ENCODE measurements at places on chromosomes 7 and 10.

DNA sequence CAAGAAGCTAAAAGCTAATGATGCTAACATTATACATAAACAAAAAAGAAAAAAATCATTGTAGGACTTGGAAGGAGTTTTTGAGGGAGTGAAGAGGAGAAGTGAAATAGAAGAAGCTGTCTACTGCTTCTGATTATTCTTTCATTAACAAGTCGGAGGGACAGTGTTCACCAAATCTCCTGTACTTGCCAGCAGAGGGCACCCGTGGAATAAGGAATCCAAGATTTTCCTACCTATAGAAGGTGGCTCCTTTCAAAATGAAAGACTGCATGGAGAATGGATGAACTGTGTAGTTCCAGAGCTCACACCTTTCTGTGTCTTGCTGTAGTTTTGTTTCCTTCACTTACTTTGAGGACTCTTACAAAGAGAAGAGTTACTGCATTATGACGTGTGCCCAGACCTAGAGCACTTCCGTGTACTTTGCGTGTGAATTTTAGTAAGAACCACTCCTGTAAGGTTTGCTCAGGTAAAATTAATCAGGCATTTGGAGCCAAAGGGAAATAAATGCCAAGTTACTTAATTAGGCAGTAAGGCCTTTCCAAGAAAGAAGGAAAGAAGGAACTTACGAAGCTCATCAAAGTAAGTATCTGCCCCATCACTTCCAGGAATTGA lies 145.1 kb downstream of the SEMA3D start:
- DNase-seq, result peak; percentile 15

DNA sequence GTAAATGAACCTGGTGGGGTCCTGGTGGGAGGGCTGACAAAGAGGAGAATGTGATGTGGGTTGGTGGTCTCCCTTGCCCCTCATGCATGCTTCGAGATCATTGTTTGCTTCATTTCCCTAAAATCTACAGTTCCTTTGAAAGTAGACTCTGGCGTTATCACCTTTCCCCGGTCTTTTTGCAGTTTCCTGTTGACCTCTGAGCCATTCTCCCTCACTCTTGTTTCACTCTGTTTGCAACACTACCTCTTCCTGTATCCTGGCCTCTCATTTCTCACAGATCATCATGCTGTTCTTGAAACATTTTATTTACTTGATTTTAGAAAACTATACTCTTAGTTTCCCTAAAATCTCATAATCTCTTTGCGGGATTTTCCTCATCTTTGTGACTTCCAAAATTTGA lies 179.8 kb downstream of the WNT2 start:
- DNase-seq, result no peak

DNA sequence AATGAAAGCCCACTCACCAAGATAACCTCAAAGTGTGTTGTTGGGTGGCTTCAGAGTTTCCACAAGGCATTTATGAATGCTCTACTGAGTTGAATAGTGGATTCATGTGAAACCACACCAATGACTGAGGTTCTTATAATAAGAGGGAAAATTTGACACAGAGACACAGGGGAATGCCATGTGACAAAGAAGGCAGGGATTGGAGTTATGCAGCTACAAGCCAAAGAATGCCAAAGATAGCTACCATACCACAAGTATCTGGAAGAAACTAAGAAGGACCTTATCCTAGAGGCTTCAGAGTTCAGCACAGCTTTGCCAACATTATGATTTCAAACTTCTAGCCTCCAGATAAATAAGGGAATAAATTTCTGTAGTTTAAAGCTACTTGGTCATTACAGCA lies 68.0 kb upstream of the PCDH15 start:
- no peak for DNase-seq

DNA sequence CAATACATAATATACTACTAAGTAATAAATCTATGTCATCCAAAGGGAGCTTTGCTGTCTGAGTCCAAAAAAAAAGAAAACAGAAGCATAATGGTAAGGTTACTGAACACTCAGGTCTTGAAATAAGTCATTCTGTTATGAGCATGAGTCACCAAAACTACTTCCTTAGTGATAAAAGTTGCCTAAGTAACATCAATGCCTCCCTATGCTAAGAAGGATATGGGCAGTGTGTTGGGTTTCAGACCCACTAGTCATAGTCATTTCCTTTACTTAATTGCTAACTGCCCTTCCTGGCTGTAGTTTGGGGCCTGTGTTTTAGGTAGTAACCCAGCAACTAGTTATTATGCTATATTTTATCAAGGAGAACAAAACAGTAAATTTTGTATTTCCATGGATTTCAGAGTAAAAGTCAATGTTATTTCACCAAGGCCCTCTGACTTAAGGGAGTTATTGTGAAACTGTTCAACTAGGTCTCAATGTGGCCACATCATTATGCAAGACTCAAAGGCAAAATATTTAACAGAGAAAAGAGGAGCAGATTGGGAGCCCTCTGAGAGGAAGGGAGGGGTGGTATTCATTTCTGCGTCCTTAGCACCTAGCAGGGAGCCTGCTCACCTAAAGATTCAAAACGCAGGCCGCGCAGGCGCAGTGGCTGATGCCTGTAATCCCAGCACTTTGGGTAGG lies 11.7 kb upstream of the VIM start:
- peak; percentile 40 for DNase-seq

GRCh38 chr7:24024276-24025068 lies 259.5 kb upstream of the NPY start:
- no peak for DNase-seq
